ENCODE measurements at places on chromosomes 13 and 19.

- no peak for DNase-seq
These were observed 1.1 kb downstream of the MBD3 start for GRCh38 chr19:1591421-1592023.

- no peak for DNase-seq
These were observed 5.8 kb downstream of the CPAMD8 start for GRCh38 chr19:17020823-17021222.

- no peak for DNase-seq
These were observed 112.4 kb downstream of the NUFIP1 start for GRCh38 chr13:44876782-44877324.

- DNase-seq = no peak
These were observed 805 bp downstream of the EVI5L start for GRCh38 chr19:7830823-7831222.

- no peak for DNase-seq
These were observed 21.9 kb downstream of the SMIM24 start for GRCh38 chr19:3458229-3459088.

GRCh38 chr19:43699506-43700394 lies 16.1 kb upstream of the IRGC start:
- DNase-seq = peak; percentile 3

DNA sequence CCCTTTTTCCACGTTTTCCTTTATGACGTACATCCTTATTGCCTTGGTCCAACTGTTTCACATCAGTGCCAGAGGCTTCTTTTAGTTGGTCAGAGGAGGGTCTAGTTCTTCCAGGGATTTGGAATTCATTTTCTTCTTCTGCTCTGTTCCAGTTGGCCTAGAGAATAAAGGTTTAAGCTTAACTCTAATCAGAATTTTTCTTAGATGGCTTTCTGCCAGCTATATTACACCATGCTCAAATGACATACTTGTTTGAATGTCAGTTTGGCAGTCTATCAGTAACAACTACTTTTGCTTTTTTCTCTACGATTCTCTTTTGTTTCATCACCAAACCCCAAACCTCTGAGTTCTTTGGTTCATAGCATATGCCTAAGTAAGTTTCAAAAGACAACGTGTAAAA lies 16.8 kb downstream of the SPART start:
- DNase-seq = no peak

GRCh38 chr19:15234431-15235130 lies 2.3 kb upstream of the EPHX3 start:
- DNase-seq = no peak

DNA sequence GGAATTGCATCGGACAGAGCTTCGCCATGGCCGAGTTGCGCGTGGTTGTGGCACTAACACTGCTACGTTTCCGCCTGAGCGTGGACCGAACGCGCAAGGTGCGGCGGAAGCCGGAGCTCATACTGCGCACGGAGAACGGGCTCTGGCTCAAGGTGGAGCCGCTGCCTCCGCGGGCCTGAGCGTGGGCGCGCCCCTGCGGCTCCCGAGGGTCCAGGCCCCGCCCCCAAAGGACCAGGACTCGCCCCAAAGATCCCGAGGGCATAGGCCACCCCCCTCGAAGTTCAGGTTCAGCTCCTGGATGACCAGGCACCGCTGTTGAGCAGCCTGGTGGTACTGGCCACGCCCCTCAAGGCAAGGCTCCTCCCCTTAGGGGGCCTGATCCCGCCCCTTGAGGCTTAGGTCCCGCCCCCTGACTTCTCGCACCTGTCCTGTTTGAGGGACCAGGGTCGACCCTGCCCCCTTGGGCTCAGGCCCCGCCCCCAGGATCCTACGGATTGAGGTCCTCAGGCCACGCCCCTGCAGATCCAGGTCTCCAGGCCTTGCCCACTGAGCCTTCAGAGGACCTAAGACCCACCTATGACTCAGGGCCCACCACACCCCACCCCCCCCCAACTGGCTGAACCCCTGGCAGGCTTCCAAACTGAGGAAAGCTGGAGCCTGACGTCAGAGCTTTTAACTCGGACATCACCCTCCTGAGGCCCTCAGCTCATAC lies 43.1 kb downstream of the CYP4F22 start:
- DNase-seq = peak; percentile 73

DNA sequence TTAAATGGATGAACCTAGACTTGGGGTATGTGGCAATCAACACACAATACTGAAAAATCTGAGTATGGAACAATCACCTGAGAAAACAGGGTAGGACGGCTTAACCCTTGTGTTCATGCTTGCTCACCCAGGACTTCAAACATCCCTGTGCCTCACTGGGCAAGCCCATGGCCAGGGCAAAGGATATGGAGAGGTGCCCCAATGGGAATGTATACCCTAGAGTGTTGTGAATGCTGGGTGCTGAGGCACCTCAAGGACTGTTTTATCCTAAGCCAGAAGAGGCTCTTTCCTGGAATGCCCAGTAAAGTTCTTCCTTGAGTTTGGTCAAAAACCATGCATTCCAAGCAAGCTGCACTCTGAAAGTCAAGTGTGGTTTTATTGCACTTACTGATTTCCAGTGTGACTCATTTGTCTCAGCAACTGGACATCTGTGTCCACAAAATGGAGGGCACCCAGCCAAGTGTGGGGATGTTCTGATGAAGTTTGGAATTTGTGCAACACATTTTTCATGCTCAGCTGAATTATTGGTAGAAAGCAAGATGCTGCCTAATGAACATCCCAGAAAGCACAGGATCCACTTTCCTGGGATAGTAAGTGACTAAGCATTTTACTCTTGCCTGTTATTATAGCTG lies 531.3 kb downstream of the RFC3 start:
- DNase-seq = no peak

GRCh38 chr13:107678075-107678689 lies 537.2 kb downstream of the LIG4 start:
- no peak for DNase-seq

DNA sequence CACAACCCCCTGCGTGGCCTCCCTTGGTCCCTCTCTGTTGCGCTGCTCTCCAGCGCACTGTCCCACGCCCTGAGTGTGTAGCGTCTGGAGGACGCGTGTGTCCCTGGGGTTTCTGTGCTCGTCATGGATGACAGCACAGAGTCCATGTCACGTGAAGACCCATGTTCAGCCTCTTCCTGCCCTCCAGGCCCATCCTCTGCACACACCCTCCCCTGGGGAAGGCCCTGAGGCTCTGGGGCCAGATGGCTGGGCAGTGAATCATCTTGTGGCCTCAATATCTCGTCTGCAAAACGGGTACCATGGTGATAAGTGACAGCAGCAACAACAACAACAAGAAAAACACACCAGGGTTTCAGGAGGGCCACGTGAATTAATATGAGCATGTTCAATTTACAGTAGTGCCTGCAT lies 71.5 kb upstream of the ARHGEF7 start:
- DNase-seq = no peak

DNA sequence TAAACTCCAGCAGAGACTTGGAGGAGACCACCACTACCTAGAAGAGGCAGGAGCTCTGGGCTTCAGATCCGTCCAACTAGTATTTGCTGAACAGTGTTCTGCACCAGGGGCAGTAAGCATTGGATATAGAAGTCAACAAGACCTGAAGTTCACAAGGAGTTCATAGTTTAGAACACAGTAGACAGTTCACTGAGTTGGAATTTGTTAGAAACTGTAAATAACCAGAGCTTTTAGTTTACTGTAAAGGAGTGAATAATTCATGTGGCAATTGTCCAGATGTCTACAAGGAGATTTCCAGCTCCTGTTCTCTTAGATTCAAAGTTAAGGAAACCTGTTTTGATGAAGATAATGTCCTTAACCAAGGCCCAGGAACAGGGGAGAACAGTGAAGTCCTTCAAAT lies 128.9 kb downstream of the COG6 start:
- DNase-seq = no peak

DNA sequence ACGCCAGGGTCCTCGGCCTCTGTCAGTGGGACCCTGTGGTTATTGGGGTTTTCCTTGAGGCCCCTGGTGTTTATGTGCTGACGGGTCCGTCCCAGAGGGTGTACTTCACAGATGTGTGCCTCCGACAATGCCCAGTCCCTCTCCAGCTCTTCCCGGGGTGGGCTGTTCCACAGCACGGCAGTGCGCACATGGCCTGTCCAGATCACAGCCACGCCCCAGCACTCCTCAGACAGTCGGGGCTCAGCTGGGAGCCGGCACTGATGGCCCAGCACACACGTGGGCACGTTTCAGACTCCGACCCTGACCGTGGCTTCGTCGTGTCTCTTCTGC lies 16.9 kb upstream of the F7 start:
- DNase-seq = no peak

DNA sequence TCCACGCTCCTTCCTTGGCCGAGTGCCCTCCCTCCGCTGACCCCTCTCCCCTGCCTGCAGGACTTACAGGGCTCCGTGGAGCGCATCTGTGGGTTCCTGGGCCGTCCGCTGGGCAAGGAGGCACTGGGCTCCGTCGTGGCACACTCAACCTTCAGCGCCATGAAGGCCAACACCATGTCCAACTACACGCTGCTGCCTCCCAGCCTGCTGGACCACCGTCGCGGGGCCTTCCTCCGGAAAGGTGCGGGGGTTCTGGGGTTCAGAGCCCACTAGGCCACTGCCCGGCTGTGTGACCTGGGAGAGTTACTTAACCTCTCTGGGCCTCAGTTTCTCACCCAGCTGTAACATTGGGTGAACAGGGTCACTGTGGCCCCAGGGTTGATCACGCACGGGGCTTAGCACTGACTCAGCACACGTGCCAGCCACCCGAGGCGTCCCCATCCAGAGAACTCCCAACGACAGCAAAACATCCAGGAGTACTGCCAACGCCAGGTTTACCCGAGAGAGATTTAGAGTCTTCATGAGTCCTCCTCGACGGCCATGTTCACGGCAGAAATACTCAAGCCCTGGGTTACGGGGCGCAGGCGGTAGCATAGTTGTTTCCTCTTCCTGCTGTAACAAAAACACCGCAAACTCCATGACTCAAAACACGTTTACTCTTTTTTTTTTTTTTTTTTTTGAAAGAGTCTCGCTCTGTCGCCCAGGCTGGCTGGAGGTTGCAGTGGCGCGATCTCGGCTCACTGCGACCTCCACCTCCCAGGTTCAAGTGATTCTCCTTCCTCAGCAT lies 9.7 kb upstream of the SPACA4 start:
- peak; percentile 62 for DNase-seq

GRCh38 chr13:29993716-29994488 lies 143.5 kb upstream of the UBL3 start:
- no peak for DNase-seq

DNA sequence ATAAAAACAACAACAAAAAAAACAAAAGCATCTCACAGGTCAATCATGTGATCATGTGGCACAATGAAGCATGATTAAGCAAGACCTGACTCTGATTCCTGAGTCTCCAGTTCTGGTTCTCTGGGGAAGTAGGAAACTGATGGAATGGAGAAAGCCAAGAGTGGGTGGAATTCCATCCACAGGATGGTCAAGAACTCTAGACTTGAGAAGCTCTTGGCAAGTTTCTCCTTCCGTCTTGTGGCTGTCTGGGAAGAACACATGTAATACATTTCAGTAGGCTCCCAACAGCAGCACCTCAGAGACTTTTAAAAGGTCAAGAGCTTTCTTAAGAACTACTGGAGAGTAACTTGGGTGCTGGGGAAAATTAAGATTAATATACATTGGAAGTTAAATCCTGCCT lies 78.6 kb upstream of the TSHZ3 start:
- no peak for DNase-seq

All from CD4-positive, alpha-beta T cell treated with Interleukin-6 for 4 hours (primary cell).